ENCODE measurements at places on chromosomes 5 and 9.

DNA sequence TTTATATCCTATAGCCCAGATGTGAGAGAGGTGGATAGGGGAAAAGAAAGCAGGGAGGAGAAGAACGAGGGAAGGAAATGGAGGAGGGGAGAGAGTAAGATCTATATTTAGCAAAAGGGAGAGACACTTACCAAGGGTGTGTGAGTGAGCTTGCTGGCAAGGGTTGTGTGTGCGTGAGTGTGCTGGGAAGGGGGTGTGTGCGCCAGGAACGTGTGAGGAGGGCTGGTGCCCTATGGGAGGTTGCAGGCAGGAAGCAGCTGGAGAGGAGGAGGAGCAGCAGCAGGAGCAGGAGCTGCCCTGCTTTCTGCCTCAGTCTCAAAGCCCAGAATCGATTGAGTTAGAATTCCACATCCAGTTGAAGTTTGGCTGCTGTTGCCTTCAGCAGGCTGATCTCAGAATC is 148.3 kb upstream of the RUSC2 start:
- DNase-seq: peak; percentile 87

GRCh38 chr9:114417511-114417910 is 29.7 kb upstream of the AKNA start:
- DNase-seq: no peak

GRCh38 chr9:79911724-79912123 is 340.0 kb downstream of the TLE4 start:
- no peak for DNase-seq

GRCh38 chr5:3199962-3200755 is 395.5 kb upstream of the IRX1 start:
- no peak for DNase-seq

GRCh38 chr5:88878976-88879375 is 4.0 kb downstream of the MEF2C start:
- DNase-seq: no peak

- no peak for DNase-seq
These were observed 100.0 kb downstream of the MCTP1 start for GRCh38 chr5:95184924-95185323.

- DNase-seq: no peak
These were observed 227.0 kb downstream of the ZNF608 start for GRCh38 chr5:124519396-124519795.

GRCh38 chr9:90741036-90741435 is 60.6 kb upstream of the SYK start:
- DNase-seq: no peak

GRCh38 chr9:37134166-37134565 is 13.8 kb downstream of the ZCCHC7 start:
- no peak for DNase-seq

GRCh38 chr9:20990867-20991266 is 40.6 kb downstream of the HACD4 start:
- DNase-seq: peak; percentile 40

- no peak for DNase-seq
These were observed 13.2 kb upstream of the BOD1 start for GRCh38 chr5:173629628-173630027.

DNA sequence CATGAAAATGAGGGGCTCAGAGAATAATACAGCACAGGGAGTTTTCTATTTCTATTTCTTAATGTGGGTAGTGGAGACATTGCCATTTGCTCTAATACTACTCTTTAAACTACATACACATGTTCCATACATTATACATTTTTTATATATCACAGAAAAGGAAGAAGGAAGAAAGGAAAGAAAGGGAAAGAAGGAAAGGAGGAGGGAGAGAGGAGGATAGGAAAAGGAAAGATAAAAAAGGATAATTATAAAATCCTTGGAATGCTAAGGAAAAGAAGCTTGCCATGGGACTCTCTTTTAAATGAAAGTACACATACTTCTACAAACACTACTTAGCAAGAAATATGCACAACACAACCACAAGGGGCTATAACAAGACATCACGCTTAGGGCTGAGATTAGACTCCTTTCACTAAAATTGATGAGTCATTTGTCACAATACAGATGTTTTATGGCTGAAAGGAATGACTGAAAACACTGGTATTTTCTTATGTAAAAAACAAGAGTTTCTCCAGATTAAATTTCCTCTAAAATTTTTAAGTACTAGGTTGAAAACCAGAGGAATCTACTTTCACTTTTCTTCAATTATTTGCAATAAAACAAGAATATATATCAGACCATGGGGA is 219.8 kb downstream of the ARL15 start:
- DNase-seq: no peak

GRCh38 chr5:112012104-112012503 is 255.1 kb upstream of the NREP start:
- no peak for DNase-seq

DNA sequence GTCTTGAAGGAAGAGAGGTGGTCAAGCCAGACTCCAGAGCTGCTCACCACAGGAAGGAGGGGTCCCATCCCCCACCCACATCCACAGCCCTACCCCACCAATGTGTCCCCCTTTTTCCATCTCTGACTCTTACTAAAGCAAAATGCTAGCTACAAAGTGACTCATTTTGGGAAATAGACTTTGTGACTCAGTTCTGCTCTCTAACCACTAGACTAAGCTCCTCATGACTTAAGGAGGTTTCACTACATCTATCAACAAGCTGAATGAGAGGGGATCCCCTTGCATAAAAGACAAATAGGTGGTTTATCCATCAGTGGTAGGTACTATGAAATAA is 35.1 kb upstream of the ADRB2 start:
- no peak for DNase-seq

DNA sequence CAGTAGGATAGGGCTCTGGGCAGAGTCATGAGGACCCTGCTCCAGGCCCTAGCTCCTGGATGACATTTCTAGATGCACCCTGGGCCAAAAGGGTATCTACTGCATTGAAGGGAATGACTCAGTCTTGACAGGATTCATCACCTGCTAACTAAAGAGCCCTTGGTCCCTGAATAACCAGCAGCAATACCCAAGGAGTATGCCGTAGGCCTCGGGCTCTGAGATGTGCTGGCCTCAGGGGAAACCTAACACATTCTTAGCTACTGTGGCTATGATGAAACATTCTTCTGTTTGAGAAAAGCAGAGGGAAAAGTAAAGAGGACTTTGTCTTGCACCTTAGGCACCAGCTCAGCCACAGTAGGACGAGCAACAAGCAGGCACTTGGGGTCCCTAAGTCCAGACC is 89.5 kb upstream of the SLC1A1 start:
- DNase-seq: no peak

GRCh38 chr5:160233215-160233614 is 3.9 kb downstream of the FABP6 start:
- no peak for DNase-seq

- DNase-seq: no peak
These were observed 31.1 kb downstream of the DYNC2I2 start for GRCh38 chr9:128625391-128626146.

GRCh38 chr9:124373851-124374250 is 41.4 kb downstream of the PSMB7 start:
- no peak for DNase-seq

DNA sequence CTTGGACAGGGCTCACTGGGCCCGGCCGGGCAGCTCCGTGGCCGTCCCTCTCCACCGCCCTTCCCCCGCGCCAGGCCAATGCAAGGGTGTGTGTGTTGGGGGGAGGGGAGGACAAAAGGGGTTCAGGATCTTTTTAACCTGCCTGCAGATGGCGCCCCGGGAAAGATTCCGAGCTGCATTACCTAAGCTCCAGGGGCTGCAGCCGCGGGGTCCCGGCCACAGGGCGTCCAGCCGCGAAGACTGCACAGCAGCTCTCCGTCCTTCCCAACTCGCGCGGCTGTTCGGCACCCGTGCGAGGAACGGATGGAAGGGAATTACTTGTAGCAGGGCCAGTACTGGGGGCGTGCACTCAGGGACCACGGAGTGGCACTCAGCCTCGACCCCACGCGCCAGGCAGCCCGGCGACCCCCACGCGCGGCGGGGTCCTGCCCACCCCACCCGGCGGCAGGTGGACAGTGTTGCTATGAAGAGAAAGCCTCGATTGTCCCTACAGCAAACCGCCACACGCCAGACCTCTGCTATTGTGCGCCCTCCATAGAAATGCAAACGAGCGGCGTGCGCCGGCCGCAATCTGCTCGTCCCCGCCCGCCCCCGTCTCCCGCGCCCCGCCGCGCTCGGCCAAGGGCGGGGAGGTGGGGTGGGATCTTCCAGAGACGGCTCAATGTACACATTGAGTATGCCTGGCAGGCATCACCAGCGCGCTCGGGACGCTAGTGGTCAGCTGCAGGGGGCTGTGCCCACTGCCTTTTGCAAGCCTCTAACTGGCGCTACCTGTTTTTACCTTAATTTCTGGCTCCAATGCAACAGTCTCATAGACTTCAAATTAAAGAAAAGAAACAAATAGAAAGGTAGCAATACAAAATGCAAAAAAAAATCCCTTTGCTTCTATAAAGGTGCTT is 796 bp upstream of the GADD45G start:
- peak; percentile 75 for DNase-seq

- no peak for DNase-seq
These were observed 20.6 kb upstream of the PTGES start for GRCh38 chr9:129773262-129774048.

DNA sequence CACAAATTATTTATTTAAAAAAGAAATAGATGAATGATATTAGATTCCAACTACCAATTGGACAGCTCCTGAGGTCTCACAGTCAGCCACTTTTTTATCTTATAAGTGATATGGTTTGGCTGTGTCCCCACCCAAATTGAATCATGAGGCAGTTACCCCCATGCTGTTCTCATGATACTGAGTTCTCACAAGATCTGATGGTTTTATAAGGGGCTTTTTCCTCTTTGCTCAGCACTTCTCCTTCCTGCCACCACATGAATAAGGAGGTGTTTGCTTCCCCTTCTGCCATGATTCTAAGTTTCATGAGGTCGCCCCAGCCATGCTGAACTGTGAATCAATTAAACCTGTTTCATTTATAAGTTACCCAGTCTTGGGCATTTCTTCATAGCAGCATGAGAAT is 12.9 kb downstream of the NLN start:
- no peak for DNase-seq

DNA sequence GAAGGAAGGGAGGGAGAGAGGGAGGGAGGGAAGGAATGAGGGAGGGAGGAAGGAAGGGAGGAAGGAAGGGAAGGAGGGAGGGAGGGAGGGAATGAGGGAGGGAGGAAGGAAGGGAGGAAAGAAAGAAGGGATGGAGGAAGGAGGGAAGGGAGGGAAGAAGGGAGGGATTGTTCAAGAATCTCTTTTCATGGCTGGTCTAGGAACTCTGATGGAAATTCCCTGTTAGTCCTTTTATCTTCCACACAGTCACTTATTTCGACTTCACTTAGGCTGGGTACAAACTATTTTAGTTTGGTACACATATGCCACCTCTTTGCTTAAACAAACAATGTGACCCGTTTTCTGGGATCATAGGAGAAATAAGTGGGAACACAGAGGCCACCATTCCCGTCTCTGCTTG is 435.6 kb upstream of the WWC1 start:
- no peak for DNase-seq

- no peak for DNase-seq
These were observed 131.2 kb downstream of the SLIT3 start for GRCh38 chr5:169169783-169170182.

GRCh38 chr5:123681061-123681460 is 169.1 kb downstream of the CSNK1G3 start:
- no peak for DNase-seq

DNA sequence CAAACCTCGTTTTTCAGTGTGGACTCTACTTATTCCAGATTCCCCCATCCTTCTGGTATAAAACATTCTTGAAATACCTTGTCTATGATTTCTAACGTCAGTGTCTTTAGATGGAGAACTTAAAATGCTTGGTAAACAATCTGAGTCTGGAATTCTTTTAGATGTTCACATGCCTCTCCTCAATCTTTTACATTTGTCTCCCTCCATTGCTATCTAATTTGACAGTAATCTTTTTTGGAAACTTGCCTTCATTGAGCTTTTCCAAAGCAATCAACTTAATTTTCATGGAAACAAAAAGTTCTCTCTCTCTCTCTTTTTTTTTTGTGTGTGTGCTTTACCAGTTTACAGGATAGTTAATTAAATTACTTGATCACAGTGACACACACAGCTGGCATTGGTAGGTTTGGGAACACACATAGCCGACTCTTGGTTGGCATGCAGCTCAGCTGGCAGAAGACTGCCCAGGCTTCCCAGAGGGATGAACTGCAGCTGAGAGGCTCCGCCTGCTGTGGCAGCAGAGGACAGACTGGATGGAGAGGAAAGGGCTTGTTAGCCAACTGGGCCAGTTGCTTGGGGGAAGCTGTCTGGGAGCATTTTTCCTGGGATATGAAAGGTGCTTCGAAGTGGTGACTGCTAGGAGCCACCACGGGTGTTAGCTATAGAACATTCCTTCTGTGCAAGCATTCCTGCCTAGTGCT is 271.3 kb downstream of the ZSWIM6 start:
- DNase-seq: peak; percentile 80

DNA sequence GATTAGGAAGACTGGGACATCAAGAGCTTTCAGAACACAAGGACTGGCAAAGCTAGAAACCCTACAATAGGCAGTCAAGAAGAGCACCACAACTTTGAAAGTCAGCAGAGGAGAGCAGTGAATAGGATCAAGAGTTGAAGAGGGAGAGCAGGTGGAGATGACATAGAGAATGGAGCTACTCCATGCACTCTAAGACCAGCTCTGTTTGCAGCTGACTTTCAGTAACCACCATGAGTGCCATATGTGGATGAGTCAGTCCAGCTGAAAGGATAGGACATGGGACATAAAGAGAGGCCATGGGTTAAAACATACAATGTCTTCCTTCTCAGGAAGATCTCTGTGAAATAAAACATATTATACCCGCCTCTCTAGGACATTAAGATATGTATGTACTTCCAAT is 289.1 kb upstream of the KLF4 start:
- no peak for DNase-seq

- no peak for DNase-seq
These were observed 27.3 kb upstream of the ANGPTL2 start for GRCh38 chr9:127149463-127150390.

- no peak for DNase-seq
These were observed 87.5 kb upstream of the ERCC6L2 start for GRCh38 chr9:95788021-95788420.

GRCh38 chr9:83583151-83584014 is 39.6 kb upstream of the IDNK start:
- DNase-seq: peak; percentile 62

All from right cardiac atrium (tissue), 5 donors.